ENCODE measurements at places on chromosomes 5 and 9. TPM values are rescaled to one million over a fixed set of nuclear protein-coding genes. Genes with fewer than 3 reads are reported as not detected.

Gene TAF1L
- not detected for total RNA-seq

Gene SLC9A3
- total RNA-seq = 1.3 TPM

Gene AUH
- total RNA-seq = 13.8 TPM

Gene MED27
- 50.0 TPM for total RNA-seq

Gene SPDL1
- 73.2 TPM for total RNA-seq

Gene THOC3
- 75.5 TPM for total RNA-seq

Gene TAF11L10
- total RNA-seq = not detected

Gene RAPGEF1
- total RNA-seq = 34.8 TPM

Gene GRXCR2
- not detected for total RNA-seq

Gene C9
- total RNA-seq = not detected

Gene CEP120
- 14.4 TPM for total RNA-seq

Gene TLX3
- total RNA-seq = 0.87 TPM

Gene MRPL50
- total RNA-seq = 10.2 TPM

Gene GRM6
- not detected for total RNA-seq

Gene MEIKIN
- total RNA-seq = not detected

Gene FOXI1
- not detected for total RNA-seq

Gene HTR1A
- total RNA-seq = not detected

Gene HTR4
- not detected for total RNA-seq

Gene ACER2
- total RNA-seq = 4.1 TPM

Gene IFNB1
- not detected for total RNA-seq

Gene SREK1IP1
- total RNA-seq = 6.2 TPM

Gene MYOT
- total RNA-seq = not detected

Gene PHF24
- total RNA-seq = 0.12 TPM

Gene ERCC8
- 10.3 TPM for total RNA-seq

Gene SLCO6A1
- total RNA-seq = not detected

Gene HSPB3
- not detected for total RNA-seq

Gene BTNL3
- not detected for total RNA-seq
